Amygdala (tissue), 56 donors: ENCODE measurements at places on chromosomes 3 and 15.

DNA sequence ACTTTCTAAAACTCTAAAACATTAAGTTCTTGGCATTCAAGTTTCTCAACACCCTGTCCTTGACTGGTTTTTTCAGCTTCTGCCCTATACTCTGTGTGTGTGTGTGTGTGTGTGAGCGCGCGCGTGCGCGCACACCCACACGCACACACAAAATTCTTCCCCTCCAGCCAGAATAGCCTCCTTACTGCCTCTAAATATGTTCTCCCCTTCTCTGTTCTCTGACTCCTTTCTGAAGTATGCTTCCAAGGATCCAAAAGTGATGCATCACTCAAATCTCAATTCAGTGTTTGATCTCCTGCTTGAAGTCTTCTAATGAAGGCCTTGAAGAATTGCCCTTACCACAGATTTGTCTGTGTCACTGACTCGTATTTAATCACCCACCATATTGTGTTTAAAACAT lies 129.8 kb downstream of the SLC25A26 start:
- DNase-seq: no peak

DNA sequence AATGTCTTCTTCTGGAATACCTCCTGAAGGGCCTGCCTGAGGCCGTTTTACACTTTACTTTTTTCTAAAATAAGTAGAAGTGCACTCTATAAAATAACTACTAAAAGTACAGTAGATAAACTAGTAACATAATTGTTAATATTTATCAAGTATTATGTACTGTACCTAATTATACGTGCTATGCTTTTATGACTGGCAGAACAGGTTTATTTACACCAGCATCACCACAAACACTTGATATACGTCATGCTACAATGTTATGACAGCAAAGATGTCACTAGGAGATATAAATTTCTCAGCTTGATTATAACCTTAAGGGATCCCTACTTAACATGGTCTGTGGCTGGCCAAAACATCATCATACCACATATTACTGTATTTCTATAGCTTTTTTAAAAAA lies 29.4 kb downstream of the DLG1 start:
- no peak for DNase-seq

DNA sequence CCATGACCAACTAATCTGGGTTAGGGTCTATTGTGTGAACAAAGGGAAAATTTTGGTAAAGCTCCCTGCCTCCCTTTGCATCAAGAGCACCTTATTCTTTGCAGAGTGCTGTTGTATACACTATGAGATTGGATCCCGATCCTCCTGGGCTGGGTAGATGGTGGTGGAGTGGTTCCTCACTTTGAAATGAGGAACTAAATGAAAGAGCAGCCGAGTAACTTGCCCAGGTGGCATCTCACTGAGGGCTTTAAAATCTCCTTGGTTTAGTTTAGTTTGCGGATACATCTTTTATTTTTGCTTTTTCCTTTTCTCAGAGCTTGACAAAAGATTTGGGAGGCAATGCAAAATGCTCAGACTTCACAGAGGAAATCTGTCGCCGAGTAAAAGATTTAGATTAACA lies 19.4 kb downstream of the IDH3A start:
- no peak for DNase-seq

DNA sequence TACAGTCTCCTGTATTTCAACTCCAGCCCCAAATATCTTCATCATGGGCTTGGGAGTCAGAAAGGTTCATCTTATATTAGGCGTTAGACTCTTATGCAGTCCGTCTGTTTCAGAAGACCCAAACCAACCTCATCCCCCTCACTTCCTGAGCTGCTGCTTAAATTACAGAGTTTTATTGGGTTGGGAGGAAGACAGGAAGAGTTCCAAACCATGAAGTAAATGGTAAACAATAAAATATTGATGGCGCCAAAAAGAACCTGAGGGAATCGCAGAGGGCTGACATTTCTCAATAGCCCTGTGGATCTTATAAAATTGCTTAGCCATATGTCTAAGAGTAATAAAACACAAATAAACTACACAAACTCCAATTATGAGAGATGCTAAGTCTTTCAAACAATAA lies 116.9 kb upstream of the C3orf80 start:
- no peak for DNase-seq

DNA sequence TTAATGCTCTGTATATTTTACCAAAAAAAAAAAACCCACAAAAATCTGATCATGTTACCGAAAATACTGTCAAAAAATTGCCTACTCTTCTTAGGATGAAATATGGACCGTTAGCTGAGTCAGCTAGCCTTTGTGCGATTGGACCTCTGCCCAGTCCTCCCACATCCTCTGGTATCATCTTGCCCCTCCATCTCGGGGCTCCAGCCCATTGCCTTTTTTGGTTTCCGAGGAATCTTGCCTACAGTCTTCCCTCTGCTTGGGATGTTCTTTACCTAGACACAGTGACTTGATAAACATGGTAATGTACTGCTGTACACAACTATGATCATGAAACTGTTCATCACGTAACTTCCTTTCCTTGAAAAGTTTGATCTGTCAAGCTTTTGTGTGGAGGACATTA lies 371.4 kb downstream of the SV2B start:
- no peak for DNase-seq

GRCh38 chr15:56124391-56124790 lies 119.3 kb downstream of the RFX7 start:
- DNase-seq: no peak

DNA sequence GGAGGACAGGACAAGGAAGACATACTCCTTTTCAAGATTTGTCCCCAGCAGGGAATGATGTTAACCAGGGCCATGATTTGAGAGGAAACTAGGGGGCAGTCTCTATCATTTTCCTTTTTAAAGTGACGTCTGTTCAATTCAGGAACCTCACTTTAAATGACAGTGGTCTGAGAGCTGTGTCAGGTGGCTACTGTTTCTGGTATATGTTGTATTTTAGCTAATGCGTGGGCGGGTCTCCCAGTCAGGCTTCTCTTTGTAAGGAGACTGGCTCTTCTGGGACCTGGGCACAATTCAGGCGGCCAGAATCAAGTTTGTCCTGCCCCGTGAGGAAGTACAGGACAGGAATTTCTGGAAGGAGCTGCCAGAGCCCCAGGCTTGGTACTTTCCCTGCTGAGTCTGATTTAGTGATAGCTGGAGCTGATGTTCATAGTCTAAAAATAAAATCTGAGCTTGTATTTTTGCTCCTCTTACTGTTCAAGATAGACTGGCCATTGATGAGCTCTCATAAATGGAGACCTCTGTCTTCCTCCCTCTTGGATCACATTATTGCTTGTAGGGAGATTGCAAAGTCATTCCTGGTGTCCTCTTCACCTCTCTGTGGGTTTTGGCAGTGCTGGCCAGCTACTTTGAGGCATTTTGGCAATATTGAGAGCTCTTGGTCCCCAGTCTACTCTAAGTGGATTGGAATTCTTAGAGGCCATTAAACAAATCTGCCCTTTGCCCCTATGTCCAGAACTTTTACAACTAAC lies 25.6 kb downstream of the SQOR start:
- no peak for DNase-seq

GRCh38 chr3:107209302-107209990 lies 167.8 kb upstream of the CCDC54 start:
- no peak for DNase-seq

- no peak for DNase-seq
Measured at GRCh38 chr3:121896823-121897222, 2.6 kb downstream of the SLC15A2 start.

DNA sequence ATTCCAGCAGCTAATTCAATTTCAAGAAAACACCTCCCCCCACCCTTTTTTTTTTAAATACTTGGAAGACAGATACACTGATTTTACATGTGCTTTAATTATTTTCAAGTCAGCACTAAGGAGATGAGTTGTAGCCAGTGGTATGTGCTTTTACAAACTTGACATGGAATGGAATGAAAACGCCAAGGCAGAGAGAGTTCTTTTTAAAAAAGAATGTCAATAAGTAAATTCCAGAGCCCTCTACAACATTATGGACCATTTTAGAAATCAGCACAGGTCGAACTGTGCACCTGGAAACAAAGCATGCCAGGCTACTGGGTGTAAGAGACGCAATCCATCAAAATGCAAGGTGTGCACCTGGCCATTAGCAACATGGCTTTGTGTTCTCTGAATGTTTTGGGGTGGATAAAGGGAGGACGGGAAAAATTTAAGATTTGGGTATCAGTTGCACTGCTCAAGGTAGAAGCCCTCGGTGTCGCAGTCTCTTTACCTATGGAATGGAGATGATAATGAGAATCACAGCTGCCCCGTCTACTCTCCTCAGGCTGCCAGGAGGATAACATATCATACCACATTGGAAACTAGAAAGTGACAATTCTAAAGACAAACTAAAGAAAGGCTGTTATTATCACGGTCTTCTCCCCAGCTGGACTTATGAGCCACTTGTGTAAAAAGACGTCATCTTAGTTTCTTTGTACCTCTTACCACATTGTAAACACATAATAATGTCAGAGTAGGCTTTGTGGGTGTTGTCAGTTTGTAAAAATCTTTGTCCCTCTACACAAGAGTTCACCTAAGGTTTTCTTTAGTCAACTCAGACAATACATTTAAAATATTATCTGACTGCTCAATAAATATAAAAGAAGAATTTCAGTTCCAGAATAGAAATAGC lies 107.4 kb upstream of the PRICKLE2 start:
- no peak for DNase-seq

DNA sequence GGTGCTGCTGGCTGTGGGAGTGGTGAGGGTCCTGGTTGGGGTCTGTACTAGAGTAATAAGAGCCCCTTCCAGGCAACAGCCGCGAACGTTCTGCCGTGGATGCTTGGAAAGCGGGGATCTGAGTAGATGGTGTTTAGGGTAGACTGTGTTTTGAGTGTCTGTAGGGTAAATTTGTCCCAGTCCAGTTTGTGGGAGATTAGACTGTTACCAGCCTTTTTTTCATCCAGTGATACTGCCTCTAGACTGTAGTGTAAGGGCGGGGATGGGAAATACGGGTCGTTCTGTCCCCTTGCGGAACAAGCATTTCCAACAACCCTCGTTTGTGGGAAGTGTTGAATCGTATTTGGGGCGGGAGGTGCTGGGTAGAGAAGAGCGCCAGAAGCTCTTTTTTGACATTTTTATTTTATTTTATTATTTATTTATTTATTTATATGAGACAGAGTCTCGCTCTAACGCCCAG lies 424 bp downstream of the HAUS2 start:
- DNase-seq: no peak

DNA sequence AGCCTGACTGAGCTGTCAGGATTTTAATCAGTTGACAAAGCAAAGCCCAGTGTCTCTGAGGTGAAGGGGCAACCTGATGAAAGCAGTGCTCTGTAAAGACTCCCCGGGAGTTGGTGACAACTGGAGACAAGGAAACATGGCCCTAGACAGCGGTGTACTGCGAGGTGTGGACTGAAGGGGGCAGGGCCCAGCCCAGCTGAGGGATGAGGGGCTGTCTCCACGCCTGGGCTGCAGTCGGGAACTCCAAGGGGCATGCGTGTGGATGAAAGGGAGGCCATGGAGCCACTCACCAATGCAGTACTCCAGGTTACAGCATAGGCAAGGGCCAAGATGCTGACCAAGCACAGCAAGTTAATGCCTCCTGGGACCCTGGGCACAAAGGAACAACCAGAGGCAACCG lies 45.1 kb downstream of the SCAP start:
- no peak for DNase-seq

- DNase-seq: no peak
Measured at GRCh38 chr3:60216462-60217075, 1034.7 kb downstream of the FHIT start.

- no peak for DNase-seq
Measured at GRCh38 chr3:88626456-88627120, 476.8 kb downstream of the C3orf38 start.

GRCh38 chr3:128062033-128062745 lies 10.0 kb downstream of the SEC61A1 start:
- DNase-seq: no peak

DNA sequence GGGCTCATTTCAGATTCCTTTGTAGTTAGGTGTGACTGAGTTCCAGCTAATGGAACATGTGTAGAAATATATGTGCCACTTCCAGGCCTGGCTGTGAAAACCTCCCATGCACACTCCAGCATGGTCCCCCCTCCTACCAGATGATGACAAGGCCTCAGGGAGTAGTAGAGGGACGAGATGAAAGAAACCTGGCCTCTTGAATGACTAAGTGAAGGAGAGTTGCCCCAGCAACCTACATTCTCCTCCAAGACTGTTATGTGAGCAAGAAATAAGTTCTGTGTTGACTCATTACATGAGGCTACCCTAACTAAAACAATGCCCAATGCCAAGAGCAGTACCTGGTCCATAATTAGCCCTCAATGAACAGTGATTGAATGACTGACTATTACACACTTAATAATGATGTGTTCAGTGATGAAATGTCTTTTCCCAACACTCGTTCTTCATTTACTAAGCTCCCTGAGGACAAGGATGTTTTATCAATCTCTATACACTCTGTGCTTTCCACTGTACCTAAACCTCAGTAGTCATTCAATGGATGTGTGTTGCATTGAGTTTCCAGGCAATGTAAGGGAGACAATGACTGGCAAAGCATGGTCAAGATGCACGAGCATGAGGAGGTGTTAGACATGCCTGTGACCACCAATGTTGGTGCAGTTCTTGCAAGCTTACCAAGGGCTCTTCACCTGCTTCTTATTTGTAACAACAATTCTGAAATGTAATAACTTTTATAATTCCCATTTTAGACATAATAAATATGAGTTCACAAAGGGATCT lies 62.0 kb upstream of the BCL6 start:
- DNase-seq: no peak

GRCh38 chr3:136162322-136162721 lies 33.8 kb downstream of the MSL2 start:
- DNase-seq: no peak

GRCh38 chr3:167587651-167588050 lies 66.1 kb downstream of the WDR49 start:
- no peak for DNase-seq

DNA sequence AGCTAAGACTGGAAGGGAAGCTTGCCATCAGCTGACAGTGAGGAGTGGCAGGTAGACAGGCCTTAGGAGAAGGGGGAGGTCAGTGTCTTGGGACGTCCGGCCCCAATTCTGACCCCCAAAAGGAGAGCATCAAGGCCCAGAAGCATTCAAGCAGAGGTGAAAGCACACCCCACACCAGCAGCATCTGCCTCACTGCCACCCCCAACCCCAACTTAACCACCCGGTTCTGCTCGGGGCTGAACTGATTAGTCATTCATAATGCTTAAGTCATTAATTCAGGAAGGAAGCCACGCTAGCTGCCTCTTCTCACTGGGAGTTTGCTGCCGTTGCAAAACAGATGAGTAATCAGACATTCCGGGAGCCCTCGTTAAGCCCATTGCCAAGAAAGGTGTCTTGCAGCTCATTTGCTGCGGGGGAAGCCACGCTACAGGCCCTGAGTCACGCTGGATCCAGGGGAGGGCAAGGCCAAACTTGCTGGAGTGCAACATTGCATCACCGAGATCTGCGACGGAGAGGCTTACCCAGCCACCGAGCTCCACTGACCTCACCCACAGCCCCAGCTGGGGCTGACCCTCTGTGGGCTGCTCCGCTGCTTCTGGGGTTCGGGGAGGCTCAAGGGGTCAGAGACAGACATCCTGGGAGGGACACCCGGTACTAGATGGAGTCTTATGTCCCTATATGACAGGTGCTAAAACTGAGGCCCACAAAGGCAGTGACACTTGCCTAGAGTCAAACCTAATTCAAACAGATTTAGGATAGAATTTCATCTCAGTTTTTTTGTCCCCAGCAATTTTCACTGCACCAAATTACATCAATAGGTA lies 46.4 kb upstream of the HES1 start:
- DNase-seq: no peak

GRCh38 chr3:128077665-128078064 lies 25.4 kb downstream of the SEC61A1 start:
- no peak for DNase-seq

GRCh38 chr3:176919836-176920765 lies 277.2 kb downstream of the TBL1XR1 start:
- no peak for DNase-seq
